T-helper 2 cell (primary cell): ENCODE measurements at places on chromosomes 3 and 15.

GRCh38 chr3:111967068-111967467 is 11.8 kb upstream of the ABHD10 start:
- no peak for DNase-seq

DNA sequence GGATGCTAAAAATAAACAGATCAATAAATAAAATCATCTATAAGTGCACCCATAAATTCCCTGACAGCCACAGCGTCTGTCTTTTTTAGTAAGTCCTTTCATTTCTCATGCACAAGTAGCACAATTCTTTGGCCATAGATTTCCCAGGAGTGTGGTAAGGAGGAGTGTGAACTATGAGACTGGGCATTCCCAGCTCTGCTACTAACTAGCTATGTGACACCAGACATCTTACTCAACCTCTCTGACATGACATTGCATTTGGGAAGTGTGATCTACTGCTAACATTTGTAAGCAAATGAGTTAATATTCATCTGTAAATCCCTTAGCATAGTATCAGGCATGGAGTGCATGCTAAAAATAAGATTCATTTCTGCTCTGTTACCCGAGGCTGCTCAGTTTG is 301.7 kb downstream of the NTRK3 start:
- DNase-seq, result no peak

GRCh38 chr3:193236599-193236998 is 4.4 kb upstream of the PLAAT1 start:
- DNase-seq, result no peak

- DNase-seq, result no peak
Observed at GRCh38 chr15:31206386-31207181, 105.1 kb upstream of the TRPM1 start.

DNA sequence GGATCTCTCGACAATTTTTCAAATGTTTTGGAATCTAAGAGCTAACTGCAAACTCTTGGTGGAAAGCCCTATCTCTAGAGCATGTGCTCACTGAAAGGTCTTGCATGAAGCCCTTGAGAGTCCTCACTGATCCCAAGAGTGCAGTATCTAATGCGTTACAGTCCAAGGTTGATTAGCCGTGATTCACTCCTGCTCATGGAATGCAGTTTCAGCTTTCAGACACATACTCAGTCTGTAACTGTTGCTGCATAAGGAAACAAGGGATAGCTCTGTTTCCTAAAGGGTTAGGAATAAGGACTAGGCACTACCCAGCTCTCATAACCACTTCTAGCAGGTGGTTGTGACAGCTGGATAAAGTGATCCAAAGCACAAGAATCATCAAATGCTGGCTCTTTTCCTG is 687.4 kb upstream of the CFAP20DC start:
- no peak for DNase-seq

DNA sequence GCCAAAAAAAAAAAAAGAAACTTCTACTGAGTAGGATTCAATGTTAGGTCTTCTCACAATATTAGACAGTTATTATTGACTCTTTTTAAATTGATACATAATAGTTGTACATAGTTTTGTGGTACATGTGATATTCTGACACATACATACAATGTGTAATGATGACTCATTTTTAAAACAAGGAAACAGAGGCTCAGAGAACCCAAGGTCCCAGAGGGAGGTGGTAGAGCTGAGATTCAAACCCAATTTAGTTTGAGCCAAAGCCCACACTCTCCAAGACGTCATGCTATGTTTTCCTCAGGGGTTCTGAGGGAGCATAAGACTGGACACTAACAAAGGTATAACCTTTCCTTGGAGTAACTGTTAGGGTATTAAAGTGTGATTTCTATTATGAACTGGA is 40.6 kb downstream of the MYO5C start:
- no peak for DNase-seq

DNA sequence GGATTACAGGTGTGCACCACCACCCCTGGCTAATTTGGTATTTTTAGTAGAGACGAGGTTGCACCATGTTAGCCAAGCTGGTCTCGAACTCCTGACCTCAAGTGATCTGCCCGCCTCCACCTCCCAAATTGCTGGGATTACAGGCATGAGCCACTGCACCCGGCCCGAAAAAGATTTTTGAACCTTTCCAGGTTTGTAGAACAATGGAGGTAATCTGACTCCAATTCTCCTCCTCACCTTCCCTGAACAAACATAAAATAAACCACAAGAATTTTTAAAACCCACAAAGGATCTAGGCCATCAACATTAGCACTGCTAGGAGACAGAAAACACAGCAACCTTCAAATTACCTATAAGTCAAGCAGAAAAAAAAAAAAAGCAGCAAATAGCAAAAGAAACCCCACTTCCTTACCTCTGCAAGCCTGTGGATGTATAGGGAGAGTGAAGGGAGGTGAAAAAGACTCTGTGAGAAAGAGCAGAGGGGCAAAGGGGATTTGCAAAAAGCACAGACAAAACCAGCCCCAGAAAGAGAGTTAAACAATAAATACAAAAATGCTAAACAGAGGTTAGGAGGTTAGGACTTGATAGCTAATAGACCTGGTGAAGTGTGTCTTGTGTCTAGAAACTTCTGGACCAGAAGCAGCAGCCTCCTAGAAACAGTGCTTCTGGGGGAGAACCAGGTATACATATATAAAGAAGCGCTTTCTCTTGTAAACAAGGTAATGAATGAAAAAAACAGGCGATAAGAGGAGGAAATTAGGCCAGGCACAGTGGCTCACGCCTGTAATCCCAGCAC is 32.1 kb downstream of the TFDP2 start:
- no peak for DNase-seq

DNA sequence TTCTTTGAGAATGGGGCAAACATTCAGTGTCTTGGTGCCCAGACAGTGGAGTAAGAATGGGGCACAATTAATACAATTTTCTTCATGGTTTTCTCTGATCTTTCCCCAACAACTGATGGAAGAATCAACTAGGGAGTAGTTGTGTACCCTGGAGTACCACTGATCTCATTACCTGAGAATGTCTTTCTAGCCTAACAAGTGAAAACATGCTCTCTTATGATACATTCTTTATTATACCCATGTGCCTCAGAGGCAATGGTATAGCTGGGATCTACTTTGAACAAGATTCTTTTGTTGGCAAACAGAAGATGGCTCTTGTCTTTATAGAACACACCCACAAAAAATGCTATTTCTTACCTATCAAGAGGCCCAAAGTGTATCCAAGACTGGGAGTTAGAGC is 250.6 kb upstream of the CMC1 start:
- no peak for DNase-seq

GRCh38 chr3:72234391-72234790 is 449.4 kb upstream of the PROK2 start:
- DNase-seq, result no peak

DNA sequence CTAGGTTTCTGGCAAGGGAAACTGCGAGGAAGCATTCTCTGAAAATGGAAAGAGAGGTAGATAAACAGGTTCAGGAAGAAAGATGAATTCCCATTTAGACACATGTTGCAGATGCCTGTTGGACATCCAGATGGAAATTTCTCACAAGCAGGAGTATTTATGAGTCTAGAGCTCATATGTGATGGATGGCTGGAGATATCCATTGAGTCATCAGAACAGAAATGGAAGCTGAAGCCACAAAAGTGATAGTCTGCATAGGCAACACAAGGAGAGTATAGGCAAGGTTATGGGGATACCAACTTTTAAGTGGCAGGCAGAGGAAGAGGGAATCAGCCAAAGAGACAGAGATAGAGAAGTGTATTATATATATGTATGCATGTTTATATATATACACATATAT is 6.3 kb upstream of the RAMAC start:
- DNase-seq, result no peak

DNA sequence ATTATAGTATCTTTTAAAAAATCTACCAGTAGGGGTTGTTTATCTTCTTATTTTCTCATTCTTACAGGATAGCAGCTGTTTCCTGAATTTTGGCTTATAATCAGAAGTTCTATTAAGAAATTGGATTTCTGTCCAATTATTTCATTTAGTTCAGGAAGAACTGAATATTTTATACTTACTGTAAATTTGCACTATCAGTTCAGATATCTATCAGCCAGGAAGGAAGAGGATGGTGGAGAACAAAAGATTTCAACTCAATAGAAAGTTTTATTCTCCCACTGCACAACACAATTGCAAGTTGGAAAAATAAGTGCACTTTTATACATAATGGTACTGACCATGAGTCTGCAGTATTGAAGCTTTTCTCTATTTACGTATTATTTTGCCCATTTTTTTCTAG is 400.9 kb downstream of the PLOD2 start:
- no peak for DNase-seq

GRCh38 chr3:138593488-138594149 is 441 bp downstream of the CEP70 start:
- no peak for DNase-seq

DNA sequence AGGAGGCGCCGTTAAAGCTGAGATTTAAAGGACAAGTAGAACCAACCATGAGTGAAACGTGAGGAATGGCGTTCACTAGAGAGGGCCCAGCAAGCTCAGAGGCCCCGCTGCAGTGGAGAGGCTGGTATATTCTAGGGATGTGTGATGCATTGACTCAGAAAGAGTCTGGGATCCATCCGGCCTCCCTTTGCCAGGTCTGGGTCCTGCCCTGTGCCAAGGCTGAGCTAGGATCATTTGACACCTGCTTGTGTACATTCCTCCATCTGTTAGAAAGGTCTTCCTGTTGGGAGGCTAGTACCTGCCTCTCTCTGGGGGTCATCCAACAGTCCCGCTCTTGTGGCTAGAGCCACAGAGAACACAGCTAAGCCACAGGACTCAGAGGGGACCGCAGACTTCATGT is 28.4 kb downstream of the CA12 start:
- DNase-seq, result no peak

DNA sequence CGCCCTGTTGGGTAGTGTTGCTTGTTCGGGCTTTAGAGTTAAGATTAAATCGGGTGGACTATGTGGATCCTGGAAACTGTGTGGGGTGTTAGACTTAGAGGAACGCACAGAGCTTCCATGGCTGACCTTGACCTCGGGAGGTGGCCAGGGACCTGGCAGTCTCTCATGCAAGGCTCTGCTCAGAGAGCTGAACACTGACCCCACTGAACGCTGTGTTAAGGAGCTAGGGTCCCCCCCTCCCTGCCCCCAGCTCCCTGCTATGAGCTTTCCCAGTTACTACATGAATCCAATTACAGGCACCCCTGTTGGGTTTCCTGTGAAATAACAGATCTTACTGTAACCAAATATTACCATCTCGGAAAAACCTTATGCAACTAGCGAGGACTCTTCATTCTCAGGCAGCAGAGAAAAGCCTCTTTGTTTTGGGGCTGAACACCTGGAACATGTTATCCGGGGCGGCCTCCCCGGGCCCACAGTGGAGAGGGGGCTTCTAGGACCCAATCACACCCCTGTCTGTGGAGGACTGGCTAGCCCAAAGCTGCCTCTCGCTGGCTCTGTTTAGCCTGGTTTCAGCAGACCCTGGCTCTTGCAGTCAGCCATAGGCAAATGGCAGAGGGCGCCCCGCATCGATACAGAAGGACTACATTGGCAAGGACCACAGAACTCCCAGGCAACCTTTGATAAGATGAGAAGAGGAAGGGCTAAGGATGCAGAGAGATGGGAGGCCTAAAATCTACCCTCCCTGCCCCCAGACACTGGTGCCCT is 25.8 kb upstream of the ALDH1A3 start:
- no peak for DNase-seq

DNA sequence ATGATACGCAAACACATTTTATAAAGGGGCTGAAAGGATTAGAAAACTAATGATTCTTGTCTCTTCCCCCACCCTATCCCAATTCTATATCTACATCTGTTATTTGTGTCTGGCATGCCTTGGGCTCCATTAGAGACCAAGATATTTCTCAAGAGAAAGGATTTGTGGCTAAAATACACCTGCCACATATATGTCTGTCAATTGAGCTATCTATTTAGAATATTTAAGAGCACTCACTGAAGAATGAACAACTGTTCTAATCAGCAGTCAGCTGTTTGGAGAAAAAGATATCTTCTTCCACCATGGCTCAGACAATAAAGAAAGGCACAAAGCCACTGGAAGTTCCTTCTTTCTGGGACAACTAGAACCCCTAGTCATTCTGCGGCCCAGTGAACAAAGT is 61.7 kb upstream of the LRRN1 start:
- no peak for DNase-seq

DNA sequence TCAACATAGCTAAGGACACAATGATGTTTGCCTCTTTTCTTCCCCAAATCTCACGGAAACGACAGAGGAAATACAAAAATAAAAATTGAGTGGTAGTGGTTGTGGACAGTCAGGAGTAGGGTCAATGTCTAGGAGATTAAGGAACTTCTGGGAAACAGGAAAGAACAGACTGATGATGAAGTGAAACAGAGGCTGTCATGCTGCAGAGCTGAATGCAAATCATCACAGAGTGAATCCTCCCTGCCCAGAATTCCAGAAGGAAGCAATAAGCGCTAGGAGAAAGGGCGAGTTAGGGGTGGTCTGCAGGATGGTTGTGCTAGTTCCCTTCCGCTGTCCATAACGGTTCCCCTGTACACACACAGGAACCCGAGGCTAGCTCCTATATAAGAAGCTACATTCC is 64.7 kb upstream of the POMGNT2 start:
- DNase-seq, result no peak

DNA sequence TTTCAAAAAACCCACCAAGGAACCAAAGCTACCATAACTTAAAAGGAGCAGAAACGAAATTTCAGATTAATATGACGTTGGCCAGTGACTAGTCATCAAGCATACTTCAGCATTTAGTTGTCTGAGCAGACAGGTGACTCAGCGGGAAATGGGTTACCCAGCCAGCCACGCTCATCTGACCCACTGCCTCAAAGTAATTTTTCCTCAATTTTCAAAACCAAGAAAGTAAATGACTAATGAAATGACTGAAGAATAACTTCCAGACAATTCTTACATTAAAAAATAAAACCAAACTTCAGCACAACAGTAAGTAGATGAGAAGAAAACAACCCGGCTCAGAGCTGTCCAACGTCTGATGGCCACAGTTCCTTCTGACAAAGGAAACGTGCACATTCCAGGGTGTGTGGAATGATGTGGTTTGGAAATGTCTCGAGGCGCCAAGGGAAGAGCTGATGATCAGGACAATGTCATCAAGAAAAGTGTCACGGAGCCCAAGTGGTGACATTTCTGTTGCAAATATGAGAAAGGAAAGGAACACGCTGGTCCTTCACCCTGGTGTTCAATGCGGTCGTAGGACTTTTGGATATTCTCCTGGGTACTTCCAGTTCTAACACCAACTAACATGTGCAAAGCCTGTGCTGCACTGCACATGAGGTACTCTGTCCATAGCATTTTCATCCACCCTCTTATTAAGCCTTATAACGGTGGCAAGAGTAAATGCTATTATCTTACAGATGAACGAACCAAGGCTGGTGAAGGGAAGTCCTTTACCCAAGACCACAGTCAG is 79.1 kb downstream of the FOXP1 start:
- DNase-seq, result no peak

GRCh38 chr3:46725621-46726314 is 8.1 kb upstream of the PRSS50 start:
- no peak for DNase-seq

DNA sequence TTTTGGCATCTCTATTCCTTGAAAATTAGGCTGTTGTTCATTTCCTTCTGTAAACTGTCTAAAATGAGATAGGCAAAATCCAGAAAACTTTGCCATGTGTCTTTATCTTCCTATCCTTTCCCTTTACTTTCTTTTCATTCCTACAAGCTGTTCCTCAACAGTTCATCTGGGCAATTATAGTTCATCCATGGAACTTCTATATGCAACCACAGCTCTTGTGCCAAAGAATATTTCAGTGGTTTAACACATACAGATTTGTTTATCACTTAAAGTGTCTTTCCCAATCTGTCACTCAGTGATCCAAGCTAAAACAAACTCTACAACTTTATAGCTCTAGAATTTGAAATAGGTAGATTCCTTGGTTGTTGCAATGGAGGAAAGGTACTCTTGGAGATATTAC is 230.3 kb upstream of the EPHA6 start:
- DNase-seq, result no peak

- DNase-seq, result no peak
Observed at GRCh38 chr15:79088426-79089205, 2.0 kb downstream of the RASGRF1 start.
